ENCODE measurements at places on chromosomes 12 and 14.

DNA sequence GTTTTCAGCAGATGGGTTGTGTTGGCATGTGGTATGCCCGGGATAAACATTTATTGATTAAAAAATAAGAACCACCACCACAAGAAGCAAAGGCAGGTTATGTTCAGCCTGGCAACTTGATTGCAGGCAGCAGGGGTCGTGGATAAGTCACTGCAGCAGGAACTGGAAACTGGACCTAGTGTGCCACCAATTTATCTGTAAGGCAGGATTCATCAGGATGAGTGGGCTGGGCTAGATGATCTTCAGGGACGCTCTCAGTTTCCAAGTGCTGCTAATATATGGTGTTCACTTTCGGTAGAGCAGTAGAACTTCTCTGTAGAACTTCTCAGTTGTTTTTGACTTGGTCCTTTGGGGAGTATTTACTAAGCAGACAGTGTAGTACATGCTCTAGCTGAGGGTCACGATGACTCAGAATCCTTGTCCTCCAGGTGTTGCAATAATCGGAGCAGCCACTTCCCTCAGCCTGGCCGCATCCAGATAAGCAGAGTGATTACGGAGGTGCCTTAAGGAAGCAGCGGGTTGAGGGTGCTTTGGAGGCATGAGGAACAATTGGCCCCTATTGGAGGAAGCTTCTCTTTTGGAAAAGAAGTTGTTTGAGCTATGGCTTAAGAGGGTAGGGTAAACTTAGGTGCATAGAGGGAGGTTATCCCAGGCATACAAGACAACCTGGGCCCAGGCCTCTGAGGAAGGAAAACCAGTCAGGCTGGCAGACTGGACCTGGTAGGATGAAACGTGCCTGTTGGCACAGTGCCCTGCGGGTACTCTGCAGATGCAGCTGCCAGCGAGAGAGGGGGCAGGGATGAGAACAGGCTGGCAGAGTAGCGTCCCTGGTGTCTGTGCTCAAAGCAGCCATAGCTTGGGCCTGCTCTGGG is 104.0 kb downstream of the GPR135 start:
- DNase-seq = peak; percentile 95

GRCh38 chr14:22884738-22885523 is 1.9 kb downstream of the REM2 start:
- no peak for DNase-seq

DNA sequence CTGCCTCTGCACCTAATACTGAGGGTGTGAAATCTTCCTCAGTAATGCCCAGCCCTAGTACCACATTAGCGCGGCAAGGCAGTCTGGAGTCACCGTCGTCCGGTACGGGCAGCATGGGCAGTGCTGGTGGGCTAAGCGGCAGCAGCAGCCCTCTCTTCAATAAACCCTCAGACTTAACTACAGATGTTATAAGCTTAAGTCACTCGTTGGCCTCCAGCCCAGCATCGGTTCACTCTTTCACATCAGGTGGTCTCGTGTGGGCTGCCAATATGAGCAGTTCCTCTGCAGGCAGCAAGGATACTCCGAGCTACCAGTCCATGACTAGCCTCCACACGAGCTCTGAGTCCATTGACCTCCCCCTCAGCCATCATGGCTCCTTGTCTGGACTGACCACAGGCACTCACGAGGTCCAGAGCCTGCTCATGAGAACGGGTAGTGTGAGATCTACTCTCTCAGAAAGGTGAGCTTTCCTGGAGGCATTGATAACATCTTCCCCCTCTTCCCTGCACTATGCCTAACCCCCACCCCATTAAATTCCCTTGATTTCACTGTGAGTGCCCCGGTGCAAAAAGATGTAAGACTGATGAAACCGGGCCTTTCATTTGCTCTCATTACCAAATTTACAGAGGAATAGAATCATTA is 291.4 kb downstream of the NAV3 start:
- DNase-seq = no peak

DNA sequence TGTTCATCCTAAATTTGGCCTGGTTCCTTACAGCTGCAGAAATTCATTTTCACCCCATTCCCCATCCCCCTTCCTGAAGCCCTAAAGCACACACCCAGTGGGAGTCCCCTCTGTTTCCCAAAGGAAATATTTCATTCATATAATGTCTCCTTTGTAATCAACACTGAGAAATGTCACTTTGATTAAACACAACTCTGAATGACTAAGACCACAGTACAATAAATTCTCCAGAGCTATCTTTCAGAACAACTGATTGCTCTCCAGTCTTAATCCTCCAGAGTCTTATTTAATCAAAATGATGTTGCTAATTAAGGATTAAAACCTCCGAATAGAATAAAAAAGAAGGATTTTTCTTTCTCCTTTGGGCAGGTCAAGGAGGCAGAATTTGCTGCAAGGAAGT is 6.4 kb downstream of the SLC15A5 start:
- no peak for DNase-seq

- DNase-seq = no peak
Observed at GRCh38 chr12:109740694-109741245, 27.1 kb downstream of the FAM222A start.

DNA sequence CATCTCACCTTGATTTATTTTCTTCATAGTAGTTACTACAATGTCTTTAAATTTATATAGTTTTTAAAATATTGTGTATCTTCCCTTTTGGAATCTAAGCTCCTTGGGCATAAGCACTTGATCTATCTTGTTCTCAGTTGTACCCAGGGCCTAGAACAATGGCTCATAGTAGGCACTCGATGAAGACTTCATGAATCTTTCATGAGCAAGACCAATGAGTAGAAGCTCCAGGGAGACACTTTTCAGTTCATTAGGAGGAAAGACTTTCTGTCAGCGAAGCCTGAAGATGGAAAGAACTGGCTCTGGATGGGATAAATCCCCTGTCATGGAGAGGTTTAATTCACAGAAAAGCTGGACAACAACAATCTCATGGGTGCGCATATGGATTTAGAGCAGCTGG is 140.2 kb upstream of the CRY1 start:
- no peak for DNase-seq

GRCh38 chr12:103715494-103715893 is 125.5 kb downstream of the NT5DC3 start:
- DNase-seq = no peak

- DNase-seq = no peak
Observed at GRCh38 chr12:126212824-126213223, 1147.6 kb downstream of the AACS start.

- DNase-seq = peak; percentile 5
Observed at GRCh38 chr14:95475540-95476240, 40.8 kb downstream of the SYNE3 start.

DNA sequence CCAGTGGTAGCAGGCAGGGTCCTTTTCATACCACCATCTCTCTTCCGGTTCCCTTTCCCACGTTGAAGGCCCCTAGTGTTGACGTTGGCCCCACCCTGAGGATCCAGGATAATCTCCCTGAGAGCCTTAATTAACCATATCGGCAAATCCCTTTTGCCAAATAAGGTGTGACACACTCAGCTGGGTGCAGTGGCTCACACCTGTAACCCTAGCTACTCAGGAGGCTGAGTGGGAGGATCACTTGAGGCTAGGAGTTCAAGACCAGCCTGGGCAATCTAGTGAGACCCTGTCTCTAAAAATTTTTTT is 2.8 kb upstream of the TMEM119 start:
- no peak for DNase-seq

GRCh38 chr12:119384340-119384739 is 49.8 kb downstream of the CCDC60 start:
- DNase-seq = no peak
